ENCODE measurements at places on chromosomes 7 and 10. TPM values are rescaled to one million over a fixed set of nuclear protein-coding genes. Genes with fewer than 3 reads are reported as not detected.

The HOXA9 gene
- 29.9 TPM for total RNA-seq

The KCND2 gene
- not detected for total RNA-seq

The MYOZ1 gene
- not detected for total RNA-seq

The PTPRN2 gene
- not detected for total RNA-seq

The HOXA7 gene
- total RNA-seq: 1.7 TPM

The PRRT4 gene
- not detected for total RNA-seq

The SPDYE3 gene
- not detected for total RNA-seq

The ERVW-1 gene
- total RNA-seq: not detected

The GPRIN2 gene
- not detected for total RNA-seq

The NPTX2 gene
- total RNA-seq: 2.1 TPM

DNA sequence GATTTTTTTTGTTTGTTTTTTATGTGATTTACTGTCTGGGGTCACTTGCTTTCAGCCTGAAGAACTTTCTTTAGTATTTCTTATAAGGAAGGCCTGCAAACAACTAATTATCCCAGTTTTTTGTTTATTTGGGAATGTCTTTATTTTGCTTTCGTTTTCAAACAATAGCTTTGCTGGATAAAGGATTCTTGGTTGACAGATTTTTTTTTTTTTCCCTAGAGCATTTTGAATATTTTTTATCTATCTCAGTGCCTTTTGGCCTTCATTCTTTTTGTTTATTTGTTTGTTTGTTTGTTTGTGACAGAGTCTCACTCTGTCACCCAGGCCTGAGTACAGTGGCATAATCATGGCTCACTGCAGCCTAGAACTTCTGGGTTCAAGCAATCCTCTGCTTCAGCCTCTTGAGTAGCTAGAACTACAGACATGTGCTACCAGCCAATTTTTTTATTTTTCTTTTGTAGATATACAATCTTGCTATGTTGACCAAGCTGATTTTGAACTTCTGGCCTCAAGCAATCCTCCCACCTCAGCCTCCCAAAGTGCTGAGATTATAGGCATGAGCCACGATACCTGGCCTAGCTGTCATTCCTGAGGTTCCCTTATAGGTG lies 46.3 kb upstream of the FZD9 start:
- DNase-seq: no peak

DNA sequence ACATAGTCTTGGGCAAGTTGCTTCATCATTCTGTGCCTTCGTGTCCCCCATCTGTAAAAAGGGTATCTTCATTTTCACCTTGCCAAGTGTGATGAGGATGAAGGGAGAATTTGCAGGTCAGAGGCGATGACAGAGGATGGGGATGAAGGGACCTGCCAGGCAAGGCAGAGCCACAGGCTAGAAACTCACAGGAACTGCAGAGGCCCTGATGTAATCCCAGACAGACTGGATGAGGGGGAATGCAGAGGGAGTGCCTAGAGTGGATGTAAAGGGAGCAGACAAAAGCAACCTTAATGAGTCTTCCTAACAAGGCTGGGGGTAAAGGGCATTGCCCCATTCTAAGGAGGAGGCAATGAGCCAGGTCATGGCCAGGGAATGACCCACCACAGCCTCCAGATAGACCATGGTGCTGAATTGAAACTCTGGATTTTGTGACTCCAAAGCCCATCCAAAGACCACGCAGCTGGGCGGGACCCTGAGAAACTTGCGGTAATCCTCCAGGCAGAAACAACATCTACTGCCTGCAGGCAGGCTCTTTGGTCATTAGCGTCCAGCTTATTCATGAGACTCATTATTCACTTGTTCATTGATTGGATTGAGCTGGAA lies 1.9 kb downstream of the ANTXRL start:
- no peak for DNase-seq

- no peak for DNase-seq
These were observed 200.8 kb upstream of the LRRN3 start for GRCh38 chr7:110890101-110890500.

DNA sequence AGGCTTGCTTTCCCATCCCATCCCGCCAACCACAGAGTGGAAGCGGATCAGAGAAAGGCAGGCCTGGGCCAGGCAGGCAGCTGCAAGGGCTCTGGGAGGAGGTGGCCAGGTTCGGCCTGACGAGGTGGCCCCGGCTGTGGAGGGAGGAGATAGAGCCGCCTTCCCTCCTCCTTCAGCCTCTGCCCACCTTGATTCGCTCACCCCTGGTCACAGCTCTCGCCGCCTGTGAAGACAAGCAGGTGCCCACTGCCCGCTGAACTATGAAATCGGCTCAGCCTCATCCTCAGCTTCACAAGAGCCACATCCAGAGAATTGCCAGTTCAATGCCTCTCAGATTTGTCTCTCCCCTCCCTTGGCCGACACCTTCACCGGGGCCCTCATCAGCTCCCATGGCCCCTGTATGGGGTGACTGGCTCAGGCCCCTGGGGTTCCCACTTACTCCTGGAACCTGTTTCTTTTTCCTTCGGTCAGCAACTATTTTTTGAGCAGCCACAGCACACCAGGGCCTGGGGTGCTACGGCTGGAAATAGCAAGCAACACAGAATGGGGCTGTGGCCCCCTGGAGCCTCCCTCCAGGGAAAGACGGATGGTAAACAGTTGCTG lies 80.0 kb upstream of the CHST15 start:
- DNase-seq: no peak

GRCh38 chr10:96165726-96166125 lies 35.6 kb downstream of the ZNF518A start:
- no peak for DNase-seq

GRCh38 chr7:68980011-68980410 lies 618.3 kb upstream of the AUTS2 start:
- DNase-seq: no peak

DNA sequence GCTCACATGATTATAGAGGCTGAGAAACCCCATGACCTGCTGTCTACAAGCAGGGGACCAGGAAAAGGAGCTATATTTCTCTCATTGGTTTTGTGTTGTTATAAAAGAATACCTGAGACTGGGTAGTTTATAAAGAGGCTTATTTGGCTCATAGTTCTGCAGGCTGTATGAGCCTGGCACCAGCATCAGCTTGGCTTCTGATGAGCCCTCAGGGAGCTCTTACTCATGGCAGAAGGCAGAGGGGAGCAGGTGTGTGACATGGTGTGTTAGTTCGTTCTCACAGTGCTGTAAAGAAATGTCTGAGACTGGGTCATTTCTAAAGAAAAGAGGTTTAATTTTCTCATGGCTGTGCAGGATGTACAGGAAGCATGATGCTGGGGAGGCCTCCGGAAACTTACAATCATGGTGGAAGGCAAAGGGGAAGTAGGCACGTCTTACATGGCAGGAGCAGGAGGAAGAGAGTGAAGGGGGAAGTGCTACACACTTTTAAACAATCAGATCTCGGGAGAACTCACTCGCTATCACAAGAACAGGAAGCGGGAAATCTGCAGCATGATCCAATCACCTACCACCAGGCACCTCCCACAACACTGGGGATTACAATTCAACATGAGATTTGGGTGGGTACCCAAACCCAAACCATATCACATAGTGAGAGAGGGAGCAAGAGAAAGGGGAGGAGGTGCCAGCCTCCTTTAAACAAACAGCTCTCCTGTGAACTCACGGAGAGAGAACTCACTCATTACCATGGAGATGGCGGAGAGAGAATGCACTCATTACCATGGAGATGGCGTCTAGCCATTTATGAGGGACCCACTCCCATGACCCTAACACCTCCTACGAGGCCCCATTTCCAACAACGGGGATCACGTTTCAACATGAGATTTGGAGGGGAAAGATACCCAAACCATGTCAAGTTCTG lies 133.4 kb downstream of the JCAD start:
- no peak for DNase-seq

GRCh38 chr7:74002474-74003017 lies 25.4 kb upstream of the ELN start:
- peak; percentile 81 for DNase-seq

All from MG63 (cell line).